Midbrain (tissue), 1 donor: ENCODE measurements at places on chromosomes 7 and 10.
A peak's percentile ranks its signal among the peaks of the same experiment; 100 is the strongest.

DNA sequence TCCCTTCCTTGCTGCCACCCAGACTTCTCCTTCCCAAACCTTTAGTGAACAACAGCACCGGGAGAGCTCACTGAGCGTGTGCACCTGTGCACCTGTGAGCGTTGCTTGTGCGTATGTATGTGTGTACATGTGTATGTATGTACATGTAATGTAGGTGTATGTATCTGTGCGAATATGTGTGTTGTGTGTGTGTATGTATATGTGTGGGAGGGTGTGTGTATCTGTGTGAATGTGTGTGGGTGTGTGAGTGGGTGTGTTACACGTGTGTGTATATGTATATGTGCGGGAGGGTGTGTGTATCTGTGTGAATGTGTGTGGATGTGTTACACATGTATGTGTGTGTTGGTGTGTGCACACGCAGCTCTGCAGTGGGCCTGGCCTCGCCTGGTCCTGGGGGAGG is 44.5 kb upstream of the DNAJB6 start:
- DNase-seq, result no peak

GRCh38 chr10:51319173-51319435 is 244.8 kb downstream of the PRKG1 start:
- no peak for DNase-seq

GRCh38 chr10:82680608-82681007 is 805.6 kb downstream of the NRG3 start:
- peak; percentile 35 for DNase-seq

DNA sequence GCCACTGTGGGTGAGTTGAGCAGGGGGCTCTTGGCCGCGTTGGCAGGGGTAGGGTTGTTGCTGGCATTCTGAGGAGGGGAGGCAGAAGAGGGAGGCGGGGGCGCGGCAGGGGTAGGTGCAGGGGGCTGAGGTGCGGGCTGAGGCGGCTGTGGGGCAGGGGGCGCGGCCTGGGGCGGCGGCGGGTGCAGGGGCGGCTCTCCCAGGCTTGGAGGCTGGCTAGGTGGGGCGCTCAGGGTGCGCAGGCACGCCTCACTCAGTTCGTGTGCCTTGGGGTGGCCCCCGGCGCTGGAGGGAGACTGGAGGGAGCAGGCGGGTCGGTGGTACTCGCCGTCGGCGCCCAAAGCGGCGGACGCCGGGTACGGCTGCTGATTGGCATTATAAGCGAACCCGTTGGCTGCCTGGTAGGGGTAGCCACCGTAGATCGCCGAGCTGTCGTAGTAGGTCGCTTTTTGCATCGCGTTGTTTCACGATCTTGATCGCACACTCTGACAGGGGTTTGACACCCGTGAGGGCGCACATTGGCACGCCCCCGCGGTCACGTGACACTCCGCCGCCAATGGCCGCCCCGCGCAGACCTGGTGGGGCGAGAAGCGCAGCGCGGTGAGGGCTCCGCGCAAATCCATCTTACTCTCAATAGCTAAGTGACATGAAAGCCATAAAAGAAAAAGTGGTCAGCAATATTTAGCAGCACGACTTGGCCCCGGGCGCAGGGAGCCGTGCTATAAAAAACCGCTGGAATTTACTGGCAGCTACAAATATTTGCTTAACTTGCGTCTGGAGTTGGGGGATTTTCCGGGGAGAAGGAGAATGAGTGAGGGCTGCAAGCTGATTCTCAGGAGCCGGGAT is 7.9 kb upstream of the HOXA2 start:
- no peak for DNase-seq

DNA sequence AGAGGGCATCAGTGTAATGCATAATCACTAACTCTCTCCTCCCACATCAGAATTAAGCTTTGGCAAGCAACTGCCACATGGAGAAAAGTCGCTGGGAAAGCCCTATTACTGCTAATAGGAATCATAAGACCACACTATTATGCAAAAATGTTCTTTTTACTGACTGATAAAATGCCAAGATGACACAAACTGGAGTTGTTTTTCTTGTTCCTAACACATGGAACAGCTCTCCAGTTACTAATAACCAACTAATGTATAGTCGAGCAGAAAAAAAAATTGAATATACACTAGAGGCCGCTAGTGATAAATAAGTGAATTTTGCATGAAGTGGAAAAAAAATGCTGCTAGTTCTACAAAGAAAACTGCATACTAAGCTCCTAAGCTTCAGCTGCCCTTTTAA is 165.6 kb downstream of the TPK1 start:
- DNase-seq, result peak; percentile 5

DNA sequence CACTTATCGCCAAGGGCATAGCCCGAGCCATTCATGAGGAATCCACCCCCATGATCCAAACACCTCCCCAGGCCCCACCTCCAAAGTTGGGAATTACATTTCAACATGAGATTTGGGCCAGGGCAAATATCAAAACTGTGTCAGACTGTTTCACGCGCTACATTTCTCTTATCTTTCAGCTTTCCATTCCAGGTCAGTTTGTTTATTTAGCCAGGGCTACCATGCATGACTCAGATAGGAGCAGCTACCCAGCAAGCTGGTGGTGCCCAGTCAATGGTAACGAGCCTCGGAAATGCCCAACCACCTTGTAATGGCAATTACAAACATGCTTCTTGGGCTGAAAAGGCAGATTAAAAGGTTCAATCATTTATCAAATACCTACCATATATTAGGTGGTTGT is 43.6 kb upstream of the BAMBI start:
- DNase-seq, result no peak

- no peak for DNase-seq
Measured at GRCh38 chr7:77327932-77328628, 88.1 kb downstream of the GSAP start.

GRCh38 chr10:96082748-96083147 is 39.4 kb downstream of the CCNJ start:
- DNase-seq, result no peak

DNA sequence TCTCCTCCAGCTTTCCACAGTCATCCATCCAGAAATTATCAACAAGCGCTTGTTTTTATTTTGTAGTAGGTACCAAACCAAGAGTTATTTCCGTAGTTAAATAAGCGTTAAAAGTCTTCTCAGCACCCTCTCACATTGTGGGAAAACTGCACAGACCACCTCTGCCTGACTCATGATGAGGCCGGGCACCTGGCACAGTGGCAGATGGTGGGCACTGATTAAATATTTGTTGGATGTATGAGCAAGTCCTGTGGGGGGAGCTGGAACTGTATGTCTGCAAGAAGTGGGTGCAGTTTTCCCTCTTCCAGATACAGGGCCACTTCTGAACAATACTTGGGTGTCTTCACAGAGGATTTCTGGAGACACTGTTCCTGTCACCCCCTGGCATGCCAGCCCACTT is 5.3 kb upstream of the REPIN1 start:
- DNase-seq, result no peak

DNA sequence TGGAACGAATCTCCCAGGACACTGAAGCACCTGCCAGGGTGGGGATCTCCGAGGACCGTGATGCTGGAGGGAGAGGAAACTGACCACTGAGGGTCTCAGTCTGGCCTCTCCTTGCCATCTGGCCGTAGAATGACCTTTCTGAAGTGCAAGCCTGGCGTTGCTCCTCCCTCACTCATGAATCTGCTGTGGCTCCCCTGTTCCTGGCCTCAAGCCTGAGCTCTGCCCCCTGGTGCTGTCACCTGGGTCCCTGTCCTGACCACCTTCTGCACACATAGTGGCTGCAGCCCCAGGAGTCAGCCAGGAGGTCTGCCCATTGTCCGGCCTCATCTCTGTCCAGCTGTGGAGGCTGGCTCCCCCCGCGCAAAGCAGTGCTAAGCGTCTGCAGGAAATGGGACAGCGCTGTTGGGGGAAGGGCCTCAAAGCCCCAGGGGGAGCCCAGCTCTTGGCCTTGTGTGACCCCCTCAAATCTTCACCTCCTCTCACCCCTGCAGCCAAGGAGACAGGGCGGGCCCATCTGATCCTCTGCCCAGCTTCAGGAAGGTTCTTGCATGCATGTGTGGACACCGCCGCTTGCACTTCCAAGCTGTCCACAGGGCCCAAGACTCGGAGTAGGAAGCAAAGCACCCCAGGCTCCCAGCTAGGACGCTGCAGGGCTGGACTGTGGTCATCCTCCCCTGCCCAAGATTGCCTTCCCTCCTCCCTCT is 65.7 kb downstream of the MYL10 start:
- no peak for DNase-seq

DNA sequence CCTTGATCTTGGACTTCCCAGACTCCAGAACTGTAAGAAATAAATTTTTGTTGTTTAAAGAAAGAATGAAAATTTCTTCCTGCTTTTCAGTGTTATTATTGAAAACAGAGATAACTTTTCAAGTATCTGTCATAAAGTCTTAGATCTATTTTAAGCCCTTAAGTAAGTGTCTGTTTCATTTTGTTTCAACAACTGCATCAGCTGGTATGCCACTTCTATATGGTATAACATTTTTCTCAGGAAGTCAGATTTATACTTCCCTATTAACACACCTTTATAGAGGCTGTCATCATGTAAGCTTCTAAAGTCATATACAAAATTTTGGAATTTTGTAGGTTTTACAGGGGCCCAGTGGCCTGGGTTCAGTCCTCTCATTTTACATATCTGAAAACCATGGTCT is 24.4 kb downstream of the RALA start:
- no peak for DNase-seq

- DNase-seq, result no peak
Measured at GRCh38 chr10:83983578-83984255, 155.6 kb upstream of the GHITM start.

DNA sequence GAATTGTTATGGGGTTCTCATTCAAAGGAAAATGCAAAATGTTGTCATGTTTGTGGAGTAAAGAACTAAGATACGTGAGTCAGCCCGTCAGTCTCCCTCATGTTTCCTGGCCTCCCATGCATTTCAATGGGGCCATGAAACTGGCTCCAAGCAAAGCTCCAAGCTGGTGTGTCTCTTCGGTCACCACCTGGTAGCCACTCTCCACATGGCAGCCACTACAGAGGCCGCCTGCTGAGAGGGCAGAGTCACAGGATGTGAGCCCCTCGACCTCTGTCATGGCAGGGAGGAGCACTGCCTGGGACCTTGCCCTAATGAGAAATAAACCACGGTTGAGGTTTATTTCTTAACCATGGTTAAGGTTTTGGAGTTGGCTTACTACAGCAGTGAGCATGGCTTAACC is 62.6 kb downstream of the AOC1 start:
- DNase-seq, result no peak

DNA sequence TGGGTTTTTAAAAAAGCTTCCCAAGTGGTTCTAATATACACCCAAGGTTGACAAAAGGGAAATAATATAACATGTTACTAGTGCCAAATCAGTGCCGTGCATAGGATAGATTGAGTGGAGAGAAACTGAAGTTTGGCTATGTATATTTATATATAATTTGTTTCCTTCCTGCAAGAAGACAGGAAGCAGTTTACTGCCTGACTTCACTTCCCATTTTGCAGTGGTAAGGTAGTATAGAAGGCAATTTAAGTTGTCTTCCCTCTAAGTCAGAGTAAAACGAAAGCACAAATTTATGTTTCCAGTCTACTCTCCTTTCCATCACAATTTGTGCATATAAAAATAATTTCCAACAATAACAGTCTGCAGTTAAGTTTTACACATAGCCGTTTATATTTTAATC is 3.4 kb upstream of the HYCC1 start:
- no peak for DNase-seq

GRCh38 chr7:32256811-32257210 is 186.6 kb upstream of the PDE1C start:
- DNase-seq, result no peak

GRCh38 chr7:25781704-25782103 is 370.3 kb upstream of the NFE2L3 start:
- no peak for DNase-seq

DNA sequence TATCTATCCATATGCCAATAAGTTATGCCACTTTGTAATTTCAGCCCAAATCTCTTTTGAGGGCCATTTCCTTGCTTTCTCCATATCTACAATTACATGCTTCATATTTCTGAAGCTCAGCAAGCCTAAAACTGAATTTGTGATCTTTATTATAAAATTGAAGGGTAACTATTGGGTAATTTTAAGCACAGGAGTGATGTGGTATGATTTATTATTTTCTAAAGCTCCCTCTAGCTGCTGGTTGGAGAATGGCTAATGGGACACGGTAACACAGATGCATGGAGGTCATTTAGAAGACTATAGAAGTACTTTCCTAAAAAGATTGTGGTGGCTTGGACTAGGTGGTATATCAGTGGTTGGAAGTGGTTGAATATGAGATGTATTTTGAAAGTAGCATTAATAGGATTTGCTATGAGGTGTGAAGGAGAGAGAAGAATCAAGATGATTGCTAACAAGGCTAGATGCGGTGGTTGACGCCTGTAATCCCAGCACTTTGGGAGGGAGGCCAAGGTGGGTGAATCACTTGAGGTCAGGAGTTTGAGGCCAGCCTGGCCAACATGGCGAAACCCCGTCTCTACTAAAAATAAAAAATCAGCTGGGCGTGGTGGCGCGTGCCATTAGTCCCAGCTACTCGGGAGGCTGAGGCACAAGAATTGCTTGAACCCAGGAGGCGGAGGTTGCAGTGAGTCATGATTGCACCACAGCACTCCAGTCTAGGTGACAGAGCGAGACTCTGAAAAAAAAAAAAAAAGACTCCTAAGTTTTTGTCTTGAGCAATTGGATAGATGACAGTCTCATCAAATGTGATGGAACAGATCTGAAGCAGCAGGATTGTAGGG is 13.9 kb downstream of the KLHDC10 start:
- DNase-seq, result no peak

DNA sequence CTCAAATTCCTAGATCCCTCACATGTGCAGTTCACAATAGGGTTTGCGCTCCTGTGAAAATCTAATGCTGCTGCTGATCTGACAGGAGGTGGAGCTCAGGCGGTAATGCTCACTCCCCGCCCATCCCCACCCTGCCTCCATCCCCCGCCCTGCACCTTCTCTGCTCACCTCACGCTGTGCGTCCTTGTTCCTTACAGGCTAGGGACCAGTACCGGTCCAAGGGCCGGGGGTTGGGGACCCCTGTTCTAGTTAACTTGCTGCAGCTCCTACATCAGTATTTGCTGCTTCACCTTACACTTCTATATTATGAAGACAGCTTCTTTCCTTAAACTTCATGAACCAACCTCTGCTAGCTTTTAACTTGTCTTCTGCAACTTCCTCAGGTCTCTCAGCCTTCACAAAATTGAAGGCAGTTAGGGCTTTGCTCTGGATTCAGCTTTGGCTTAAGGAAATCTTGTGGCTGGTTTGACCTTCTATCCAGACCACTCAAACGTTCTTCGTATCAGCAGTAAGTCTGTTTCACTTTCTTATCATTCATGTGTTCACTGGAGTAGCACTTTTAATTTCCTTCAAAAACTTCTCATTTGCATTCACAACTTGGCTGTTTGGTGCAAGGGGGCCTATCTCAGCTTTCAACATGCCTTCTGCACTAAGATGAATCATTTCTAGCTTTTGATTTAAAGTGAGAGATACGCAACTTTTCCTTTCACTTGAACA is 1.7 kb upstream of the TNKS2 start:
- peak; percentile 14 for DNase-seq

DNA sequence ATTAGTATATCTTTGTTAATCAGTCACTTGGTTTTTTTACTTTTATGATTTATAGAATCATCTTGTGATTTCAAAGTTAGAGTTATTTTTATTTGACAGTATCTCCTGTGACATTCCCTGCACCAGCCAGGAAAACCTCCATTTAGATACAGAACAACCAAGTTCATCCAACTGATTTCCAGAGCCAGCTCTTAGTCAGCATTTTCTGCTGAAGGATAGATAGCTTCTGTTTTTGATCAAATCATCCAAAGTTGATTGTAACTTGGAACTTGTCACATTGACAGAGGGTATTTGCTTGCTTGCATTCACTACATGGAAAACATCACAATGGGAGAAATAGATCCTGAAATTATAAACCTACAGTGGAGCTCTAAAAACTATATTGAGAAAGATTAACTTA is 122.6 kb downstream of the PON1 start:
- DNase-seq, result peak; percentile 8

- DNase-seq, result no peak
Measured at GRCh38 chr7:12993025-12993424, 305.6 kb downstream of the ARL4A start.

- DNase-seq, result no peak
Measured at GRCh38 chr7:121544726-121545125, 148.6 kb upstream of the FAM3C start.
